ENCODE measurements at places on chromosomes 1 and 21.

DNA sequence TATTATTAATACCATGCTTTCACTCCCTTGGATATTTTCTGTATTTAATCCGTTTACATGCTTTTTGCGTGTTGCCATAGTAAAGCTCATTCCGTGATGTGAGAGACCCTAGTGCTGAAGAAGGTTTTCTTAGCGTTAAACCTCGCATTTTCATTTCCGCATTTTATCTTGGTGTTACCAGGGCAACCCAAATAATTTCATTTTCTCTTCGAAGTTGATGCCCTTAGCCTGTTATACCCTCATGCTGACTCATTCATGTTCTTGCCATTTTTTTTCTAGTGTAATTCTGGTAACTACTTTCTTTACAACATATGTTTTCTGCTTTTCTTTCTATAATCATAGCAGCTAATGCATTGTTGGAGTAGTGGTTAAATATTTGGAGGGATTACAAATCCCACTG, 37.2 kb downstream of the LRRC8C start:
- peak; percentile 84 for DNase-seq

DNA sequence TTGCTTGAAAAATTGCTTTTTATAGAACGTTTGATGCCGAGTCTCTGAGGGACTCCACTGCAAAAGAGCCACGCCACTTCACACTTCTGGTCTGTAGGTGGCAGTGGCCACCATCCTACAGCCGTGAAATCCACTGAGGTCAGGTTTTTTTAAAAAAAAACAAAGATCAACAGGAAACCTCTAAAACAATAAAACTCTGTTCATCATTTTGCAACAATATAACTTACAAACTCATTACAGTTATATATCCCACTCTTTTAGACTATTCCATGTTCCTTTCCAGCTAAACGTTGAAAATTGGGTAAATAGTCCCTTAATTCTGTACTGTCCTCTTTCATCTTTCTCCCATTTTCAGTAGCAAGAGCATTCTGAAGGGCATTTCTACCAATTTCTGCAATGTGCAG, 64.6 kb upstream of the FMN2 start:
- DNase-seq, result no peak

DNA sequence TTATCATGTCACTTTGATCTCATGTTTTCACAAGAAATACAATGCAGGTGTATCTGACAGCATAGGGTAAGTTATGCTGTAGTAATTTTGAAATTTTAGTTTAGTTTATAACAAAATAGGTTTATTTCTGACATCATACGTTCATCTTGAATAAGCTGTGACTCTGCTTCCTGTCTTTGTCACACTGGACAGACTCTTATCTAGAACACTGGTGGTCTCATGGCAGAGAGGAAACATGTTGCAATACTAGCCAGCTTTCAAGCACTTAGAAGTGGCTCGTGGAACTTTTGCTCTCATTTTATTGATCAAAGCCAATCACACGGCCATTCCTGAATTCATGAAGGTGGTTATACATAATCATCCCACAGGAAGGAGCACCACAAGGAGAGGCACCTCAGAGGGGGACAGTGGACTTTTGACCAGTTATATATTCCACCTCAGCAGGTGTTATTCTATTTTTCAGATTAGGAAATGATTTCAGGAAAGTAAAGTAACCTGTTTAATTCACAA, 46.5 kb downstream of the CYP2J2 start:
- no peak for DNase-seq

DNA sequence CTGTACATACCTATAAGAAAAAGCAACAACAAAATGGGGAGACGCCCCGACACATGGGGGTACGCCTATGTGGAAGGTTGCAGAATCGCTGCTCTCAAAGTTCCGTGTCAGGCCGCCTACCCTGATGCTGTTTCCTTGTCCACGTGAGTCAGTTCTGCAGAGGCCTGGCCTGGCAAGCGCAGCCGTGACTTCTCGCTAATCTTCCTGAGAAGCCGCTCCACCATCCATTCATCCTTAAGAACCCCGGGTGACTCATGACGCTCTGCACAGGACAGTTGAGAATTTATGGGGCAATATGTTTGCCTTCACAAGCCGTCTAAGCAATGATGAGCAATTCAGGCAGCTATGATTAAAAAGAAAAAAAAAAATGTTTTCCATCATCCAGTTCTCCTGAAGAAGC, 122.3 kb upstream of the TMPRSS2 start:
- no peak for DNase-seq

- no peak for DNase-seq
These were observed 45.3 kb upstream of the EDN2 start for GRCh38 chr1:41529621-41530395.

- no peak for DNase-seq
These were observed 23.6 kb downstream of the VANGL2 start for GRCh38 chr1:160423966-160424365.

DNA sequence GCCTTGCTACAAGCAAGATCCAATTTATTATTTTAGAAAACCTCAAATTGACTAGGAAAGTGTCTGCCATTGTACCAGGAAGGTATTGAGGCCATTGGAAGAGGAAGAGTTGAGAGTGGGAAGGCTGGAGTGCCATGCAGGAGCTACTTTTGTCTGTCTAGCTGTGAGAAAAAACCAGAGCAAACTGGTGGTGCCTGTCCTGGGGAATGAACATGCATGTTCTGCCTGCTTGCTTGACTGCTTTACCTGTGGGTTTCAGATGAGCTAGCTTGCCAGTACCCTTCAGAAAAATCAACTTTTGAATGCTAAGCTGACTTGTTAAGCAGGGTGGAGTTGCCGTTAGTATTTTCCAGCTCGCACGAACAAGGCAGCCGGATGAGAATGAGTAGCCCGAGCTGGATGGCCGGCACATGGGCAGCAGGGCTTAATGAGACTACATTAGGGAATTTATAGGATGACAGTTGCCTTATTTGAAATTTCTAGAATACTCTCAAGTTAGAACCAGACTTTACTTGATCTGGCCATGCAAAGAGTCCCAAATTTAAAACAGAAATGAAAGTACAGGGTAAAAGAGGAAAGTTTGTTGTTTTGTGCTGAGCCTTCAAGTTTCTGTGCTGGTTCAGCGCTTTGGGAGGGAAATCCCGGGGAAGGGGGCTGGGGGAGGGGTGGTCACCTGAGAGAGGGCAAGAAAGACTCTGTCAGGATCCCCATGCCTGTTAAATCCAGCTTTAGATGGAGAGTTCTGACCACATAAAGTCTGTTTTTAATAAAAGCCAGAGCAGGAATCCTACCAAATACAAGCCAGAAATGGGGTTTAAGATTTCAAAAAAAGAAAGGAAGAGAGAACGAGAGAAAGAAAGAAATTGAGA, 29.6 kb upstream of the C1orf105 start:
- no peak for DNase-seq

DNA sequence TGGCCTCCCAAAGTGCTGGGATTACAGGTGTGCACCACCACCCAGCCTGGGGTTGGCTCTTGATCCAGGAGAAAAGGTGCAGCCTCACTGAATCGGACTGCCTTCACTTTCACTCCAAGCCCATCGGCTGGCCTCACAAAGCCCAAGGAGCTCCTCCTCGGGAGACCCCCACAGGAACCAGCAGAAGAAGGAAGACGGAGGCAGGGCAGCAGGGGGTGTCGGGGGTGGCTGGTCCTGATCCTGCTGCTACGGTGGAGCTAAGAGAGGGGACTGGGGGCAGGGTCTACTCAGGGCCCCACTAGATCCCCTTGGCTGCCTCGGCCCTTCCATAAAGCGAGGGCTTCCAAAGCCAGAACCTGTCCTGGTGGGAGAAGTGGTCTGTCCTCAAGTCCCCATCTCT, 93.9 kb downstream of the STUM start:
- no peak for DNase-seq

DNA sequence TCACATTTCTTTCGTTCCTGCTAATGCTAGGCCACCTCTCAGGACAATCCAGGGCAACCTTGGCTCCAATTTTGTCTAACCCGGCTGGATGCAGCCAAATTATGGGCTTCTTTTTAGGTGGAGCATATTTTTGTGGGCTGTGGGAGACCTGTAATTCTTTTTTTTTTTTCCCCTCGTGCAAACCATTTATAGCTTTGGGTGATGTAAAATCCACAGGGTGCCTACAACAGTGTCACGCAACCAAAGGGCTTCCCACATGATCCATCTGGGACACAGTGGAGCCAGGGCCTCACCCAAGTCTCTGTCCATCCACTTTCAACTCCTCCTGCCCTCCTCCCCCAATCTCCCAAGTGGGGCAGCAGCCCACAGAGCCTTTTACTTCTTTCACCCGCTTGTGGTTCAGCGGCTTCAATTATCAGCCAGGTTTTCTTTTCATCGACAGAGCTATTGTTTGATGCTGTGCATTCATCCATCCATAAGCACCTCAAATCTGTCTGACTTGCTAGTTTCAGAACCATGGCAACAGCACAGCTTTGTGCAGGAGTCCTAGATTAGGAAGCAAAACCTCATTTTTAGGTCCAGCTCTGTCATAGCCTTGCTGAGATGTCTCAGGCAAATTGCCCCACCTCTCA, 10.0 kb upstream of the OVAAL start:
- DNase-seq, result no peak

GRCh38 chr1:206714331-206715058, 29.8 kb downstream of the MAPKAPK2 start:
- no peak for DNase-seq

DNA sequence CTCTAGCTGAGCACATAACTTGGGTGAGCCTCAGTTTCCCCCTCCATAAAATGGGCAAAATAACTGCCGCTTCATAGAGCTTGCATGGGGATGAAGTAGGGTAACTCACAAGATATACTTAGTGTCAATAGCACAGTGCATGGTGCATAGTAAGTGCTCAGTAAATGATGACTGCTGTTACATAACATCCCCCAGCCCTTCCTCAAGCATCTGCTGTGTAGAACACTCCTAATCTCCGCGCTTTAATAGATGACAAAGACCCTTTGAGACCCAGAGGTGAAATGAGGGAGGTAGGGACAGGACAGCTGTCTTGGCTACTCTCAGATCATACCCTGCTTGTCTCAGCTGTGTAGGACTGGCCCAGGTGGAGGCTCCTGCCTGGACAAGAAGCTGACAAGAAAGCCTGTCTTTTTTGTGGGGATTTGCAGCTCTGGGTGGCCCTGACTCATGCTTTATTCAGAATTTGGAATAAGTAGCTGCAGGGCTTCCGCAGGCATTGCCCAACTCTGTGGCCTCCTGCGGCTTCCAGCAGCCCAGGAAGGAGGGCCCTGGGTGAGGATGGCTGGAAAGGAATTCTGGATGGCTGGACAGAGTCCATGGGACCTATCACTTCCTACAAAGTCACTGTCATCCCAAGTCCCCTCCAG, 20.7 kb upstream of the PADI4 start:
- DNase-seq, result no peak

All from CD4-positive, alpha-beta T cell treated with Interleukin-15 for 4 hours (primary cell).